ENCODE measurements at places on chromosomes 1 and 21. TPM values are rescaled to one million over a fixed set of nuclear protein-coding genes. Genes with fewer than 3 reads are reported as not detected.

DNA sequence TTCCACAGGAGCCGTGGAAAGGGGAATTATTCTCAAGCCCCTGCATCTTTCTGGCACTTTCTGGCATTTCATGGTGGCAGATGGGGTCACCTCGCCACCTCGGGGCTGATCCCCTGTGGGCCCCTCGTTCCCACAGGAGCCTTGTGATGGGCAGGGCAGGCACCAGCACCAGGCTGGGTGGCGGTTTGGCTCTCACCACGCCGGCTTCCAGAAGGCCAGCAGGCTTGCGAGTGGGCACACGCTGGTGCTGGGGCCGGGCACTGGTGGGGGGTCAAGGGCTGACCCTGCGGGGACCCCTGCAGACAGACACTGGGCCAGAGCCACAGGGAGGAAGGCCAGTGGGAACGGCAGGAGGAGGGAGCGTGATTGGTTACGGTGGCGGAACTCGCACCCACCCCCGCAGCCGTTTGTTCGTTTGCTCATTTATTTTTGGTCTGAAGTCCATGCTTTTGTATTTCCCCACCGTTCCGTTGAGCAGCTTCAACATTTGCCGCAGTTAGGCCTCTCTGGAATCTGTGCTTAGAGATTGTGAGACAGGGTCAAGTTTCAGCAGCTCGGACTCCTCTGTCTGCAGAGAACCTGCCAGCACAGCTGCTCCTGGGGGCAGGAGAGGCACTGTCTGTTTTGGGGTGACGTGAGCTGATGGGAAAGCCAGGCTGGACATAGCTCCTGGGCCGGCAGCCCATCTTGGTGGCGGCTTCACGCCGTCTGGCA, 5.3 kb downstream of the COL18A1 start:
- DNase-seq, result no peak

DNA sequence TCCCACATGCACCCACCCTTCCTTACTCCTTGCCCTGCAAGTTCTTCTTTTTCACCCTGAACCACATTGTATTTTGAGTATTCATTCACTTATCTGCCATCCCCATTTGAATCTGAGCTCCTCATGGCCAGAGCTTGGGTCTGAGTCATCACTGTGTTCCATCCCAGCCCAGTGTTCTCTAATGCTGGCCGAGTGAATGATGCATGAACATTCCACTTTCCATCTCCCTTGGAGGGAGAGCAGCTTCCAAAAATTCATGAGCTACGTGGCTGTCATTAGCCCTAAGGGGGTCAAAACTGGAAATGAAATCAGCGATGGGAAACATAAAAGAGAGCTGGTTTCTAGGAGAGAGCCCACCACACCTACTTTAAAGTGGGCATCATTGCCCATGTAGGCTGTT, 187.0 kb upstream of the USP24 start:
- no peak for DNase-seq

DNA sequence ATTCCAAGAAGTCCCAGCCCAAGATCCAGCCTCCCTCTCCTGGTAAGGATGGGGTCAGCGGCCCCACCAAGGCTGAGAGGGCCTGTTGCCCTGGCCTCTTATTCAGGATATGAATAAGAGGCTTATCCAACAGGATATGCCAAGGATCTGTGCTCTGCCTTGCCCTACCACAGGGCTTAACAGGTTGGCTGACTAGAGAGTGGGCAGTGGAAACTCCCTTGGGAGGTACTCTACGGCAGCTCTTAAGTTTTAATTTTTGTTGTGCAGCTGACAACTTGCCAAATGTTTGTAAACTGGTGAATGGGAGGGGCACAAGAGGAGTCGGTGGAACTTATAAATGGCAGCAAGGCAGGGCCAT, 16.5 kb upstream of the PIGV start:
- DNase-seq, result no peak

GRCh38 chr1:209703834-209704504, 677 bp upstream of the HSD11B1 start:
- no peak for DNase-seq

- no peak for DNase-seq
Measured at GRCh38 chr1:7149080-7149838, 364.0 kb downstream of the CAMTA1 start.

- DNase-seq, result no peak
Measured at GRCh38 chr1:68975212-68975933, 478.5 kb upstream of the DEPDC1 start.

DNA sequence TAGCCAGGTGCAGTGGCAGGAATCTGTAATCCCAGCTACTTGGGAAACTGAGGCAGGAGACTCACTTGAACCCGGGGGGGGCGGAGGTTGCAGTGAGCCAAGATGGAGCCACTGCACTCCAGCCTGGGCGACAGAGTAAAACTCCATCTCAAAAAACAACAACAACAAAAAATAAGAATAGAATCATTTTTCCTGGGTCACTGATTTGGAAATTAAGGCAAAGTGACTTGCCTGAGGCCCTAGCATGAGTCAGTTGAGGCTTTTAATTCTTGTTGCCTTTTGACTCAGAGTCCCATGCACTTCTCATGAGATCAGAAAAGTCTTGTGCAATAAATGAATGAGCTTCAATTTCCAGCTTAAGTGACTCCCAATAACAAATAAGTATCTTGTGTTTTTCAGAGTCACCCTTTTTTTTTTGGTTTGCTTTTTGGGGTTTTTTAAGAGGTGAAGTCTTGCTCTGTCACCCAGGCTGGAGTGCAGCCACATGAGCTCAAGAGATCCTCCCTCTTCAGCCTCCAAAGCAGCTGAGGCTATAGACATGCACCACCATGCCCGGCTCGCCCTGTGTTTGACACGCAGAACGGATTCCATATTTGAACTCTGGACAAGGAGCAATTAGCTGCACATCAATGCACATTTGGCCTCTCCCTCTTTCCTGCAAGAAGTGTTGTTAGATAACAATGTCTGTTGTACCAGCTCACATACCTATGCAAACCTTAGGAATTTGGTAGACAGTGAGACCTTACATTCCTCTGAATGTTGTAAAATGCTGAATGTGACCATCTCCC, 3.4 kb upstream of the PLEKHM2 start:
- DNase-seq, result no peak

DNA sequence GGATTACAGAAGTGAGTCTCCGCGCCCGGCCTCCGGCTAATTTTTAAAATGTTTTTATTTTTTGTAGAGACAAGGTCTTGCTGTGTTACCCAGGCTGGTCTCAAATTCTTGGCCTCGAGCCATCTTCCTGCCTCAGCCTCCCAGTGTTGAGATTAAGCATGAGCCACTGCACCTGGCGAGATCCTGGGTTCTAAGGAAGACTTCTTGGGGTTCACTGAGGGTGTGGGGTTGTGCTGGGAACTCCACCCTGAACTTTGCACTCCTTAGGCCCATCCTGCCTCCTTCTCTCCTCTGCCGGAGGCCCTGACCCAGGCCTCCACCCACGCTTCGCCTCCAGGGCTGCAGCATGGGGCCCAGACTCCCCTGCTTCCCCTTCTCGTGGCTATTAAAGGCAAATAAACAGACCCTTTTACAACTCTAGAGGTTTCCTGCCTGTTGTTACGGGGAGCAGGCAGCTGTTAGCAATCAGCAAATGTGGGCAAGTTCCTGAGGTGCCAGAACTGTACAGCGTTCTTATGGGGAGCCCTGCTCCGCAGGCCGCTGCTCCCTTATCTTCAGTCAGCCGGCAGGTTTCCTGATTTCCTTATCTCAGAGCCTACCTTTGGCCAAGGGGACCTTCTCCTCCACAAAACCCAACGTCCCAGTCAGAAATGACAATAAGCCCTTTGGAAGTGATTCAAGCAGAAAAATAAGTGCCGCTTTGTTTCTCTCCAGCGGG, 41.0 kb upstream of the LIN9 start:
- DNase-seq, result no peak

- DNase-seq, result no peak
Measured at GRCh38 chr1:36304970-36305914, 926 bp upstream of the SH3D21 start.

DNA sequence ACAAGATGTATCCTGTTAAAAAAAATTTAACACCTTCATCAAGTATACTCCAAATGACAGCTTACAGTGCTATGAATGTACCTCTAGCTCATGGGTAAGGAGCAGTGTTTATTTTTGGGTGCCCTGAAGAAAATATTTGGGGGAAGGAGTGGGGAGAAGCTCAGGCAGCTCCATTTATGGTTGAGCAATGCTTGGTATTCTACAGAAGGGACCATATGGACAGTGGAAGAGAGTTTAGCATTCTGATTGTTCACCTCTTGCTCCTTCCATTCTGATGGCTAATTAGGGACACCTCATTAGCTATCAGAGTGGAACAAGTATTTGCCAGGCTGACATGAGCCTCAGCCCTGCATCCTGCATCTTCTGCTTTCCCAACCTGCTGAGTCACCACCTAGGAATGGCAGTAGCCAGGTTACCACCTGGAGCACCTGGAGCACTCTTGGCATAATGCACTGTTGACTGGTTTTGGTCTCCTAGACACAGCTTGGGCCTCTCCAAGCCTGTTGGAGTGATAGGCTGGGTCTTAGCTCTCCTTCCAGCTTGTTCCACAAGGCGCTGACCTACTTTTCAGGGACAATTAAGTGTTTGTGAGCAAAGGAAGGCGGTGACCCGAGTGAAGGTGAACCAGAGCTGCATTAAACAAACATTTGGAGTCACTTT, 62.0 kb upstream of the MACF1 start:
- no peak for DNase-seq

GRCh38 chr1:9197186-9198099, 37.1 kb upstream of the H6PD start:
- no peak for DNase-seq

DNA sequence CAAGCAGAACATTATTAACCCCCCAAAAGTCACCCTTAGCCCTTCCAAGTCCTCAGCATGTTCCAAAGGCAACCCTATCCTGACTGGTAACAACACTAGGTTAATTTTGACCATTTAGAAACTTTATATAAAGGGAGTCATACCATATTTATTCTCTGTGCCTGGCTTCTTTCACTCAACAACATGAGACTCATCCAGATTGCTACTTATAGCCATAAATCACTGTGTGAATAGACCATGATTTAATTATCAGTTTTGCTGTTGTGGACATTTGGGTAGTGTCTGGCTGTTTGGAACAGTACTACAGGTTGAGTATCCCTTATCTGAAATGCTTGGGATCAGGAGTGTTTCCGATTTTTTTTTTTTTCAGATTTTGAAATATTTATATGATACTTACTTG, 252.1 kb downstream of the DISC1 start:
- DNase-seq, result no peak

- DNase-seq, result no peak
Measured at GRCh38 chr21:28639737-28640136, 352.9 kb downstream of the LTN1 start.

GRCh38 chr1:220787069-220787619, 431 bp downstream of the MTARC1 start:
- peak; percentile 7 for DNase-seq

GRCh38 chr1:233627376-233627775, 13.5 kb downstream of the KCNK1 start:
- DNase-seq, result no peak

- no peak for DNase-seq
Measured at GRCh38 chr1:205583461-205584130, 48.2 kb downstream of the ELK4 start.

DNA sequence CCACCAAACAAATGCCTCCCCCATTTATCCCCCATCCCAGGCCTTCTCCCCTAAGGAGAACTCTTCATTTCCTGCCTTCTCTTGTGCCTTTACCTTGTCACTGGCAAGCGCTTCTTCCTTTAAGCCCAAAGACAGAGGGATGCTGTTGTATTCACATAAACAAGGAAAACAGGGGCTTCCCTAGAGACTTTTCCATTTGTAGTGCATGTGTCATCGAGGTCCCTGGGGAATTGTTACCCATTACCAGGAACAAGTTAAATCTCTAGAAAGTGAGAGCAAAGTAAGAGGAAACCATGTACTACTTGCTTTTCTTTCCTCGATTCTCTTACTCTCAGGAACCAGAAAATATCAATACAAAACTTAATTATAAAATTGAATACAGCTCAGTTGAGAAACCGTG, 114.4 kb upstream of the DPT start:
- DNase-seq, result no peak

DNA sequence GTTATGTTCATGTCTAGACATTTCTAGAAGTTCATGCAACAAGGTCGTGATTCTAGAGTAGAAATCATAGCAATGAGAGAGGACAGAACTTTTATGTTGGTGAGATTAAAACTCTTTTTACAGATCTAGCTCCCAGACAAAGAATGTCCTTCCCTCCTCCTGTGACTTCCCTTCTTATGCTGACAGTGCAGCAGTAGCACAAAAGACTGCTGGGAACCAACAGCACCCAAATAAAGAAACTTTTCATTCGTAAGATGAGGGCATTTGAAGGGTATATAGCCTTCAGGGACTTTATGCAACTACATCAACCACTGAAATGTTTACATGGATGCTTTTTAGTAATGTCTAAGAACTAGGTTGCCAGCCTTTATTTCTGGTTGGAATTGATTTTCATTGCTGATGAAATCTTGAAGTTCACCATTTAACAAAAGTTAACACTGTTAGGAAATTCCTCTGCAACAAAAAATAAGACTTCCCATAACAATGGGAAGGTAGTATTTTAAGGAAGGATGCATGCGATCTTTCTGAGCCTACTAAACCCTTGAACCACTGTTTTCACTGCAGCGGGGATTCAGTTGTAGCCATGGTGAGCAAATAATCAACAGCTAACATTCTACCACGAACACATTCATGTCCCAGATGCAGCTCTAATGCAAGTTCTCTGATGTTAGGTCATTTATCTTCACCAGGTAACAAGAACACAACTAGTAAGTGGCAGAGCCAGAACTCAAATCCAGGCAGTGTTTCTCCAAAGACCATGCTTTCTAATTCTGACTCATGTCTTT, 672.8 kb downstream of the PTPRC start:
- DNase-seq, result no peak

- DNase-seq, result no peak
Measured at GRCh38 chr1:12438349-12438924, 179.6 kb downstream of the DHRS3 start.

DNA sequence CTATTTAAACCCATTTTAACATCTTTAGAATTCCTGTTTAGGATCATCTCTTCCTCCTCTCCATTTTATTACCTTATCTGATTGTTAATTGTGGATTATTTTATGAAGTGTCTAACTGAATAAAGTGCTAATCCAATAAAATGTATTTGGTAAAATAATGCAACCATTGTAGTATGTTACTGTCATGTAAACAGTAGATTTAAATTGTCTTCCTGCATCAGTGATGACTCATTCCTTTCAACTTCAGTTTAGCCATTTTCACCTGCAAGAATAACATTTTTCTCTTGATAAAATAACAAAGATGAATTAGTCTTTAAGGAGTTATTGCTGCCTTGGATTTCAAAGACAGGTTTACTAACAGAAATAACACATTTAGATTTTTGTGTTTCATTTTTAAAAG, 5.4 kb downstream of the PPP2R5A start:
- DNase-seq, result peak; percentile 21

The UCK2 gene
- total RNA-seq, result 43.9 TPM

The FAM151A gene
- not detected for total RNA-seq

The LENEP gene
- total RNA-seq, result 0.54 TPM

The ANGPTL3 gene
- total RNA-seq, result not detected

The ST6GALNAC5 gene
- 0.27 TPM for total RNA-seq

The OLIG2 gene
- total RNA-seq, result under 0.01 TPM

The LCE2C gene
- total RNA-seq, result not detected

The CFHR3 gene
- total RNA-seq, result not detected

The OR2W3 gene
- total RNA-seq, result 45.8 TPM

The DDR2 gene
- 0.27 TPM for total RNA-seq

The JAM2 gene
- 0.81 TPM for total RNA-seq

The CD34 gene
- total RNA-seq, result 126 TPM

The TRIM62 gene
- total RNA-seq, result 8.1 TPM
